Trophoblast cell (in vitro differentiated cells and primary cell): ENCODE measurements at places on chromosomes 5 and 9.

GRCh38 chr5:118604106-118604505 lies 384.2 kb downstream of the DTWD2 start:
- no peak overlapping the region for H3K27ac ChIP-seq
- H3K27me3 ChIP-seq: no peaks in the 10 kb centered on the region
- H3K36me3 ChIP-seq: no peaks in the 10 kb centered on the region
- H3K4me1 ChIP-seq: no peaks in the 10 kb centered on the region

DNA sequence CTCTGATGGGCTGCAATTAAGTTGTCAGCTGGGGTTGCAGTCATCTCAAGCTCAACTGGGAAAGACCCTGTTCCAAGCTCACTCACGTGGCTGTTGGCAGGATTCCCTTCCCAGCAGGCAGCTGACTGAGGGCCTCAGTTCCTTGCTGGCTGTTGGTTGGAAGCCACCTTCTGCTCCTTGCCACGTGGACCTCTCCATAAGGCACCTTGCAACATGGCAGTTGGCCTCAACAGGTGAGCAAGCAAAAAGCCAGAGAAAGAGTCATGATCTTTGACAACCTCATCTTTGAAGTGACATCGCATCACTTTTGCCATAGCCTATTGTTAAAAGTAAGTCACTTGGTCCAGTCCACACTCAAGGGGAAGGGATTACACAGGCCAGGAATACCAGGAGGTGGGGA lies 17.8 kb upstream of the PRELID2 start:
- peaks cover 6% of the 10 kb centered on the region for H3K4me1 ChIP-seq
- DNase-seq: no peak
- H3K27me3 ChIP-seq: no peaks in the 10 kb centered on the region
- no peaks in the 10 kb centered on the region for H3K36me3 ChIP-seq
- no peak overlapping the region for H3K27ac ChIP-seq
- H3K4me3 ChIP-seq: no peak overlapping the region

- no peak overlapping the region for H3K27ac ChIP-seq
- H3K27me3 ChIP-seq: no peaks in the 10 kb centered on the region
- no peaks in the 10 kb centered on the region for H3K4me1 ChIP-seq
- H3K36me3 ChIP-seq: no peaks in the 10 kb centered on the region
Measured at GRCh38 chr5:104573949-104574709, 1011.5 kb upstream of the NUDT12 start.

DNA sequence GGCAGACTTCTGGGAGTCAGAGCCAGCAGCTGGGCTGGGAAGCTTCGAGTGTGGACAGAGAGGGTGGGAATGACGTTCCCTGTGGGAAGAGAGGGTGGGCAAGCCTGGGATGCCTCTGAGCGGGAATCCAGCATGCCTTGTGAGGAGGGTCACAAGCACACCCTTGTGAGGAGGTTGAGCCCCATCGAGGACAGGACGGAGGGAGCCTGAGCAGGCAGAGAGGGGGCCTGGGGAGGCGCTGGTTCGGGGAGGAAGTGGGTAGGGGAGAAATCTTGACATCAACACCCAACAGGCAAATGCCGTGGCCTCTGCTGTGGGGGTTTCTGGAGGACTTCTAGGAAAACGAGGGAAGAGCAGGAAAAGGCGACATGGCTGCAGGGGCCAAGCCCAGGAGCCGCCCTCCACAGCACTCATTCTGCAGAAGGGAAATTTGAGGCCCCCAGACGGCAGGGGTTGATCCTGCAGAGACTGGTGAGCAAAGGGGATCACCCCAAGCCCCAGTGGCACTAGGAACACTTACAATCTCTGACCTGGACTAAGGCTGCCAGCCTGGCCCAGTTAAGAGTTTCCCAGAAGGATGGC lies 1.1 kb upstream of the IL13 start:
- H3K4me1 ChIP-seq: peaks cover 12% of the 10 kb centered on the region
- peaks cover 19% of the 10 kb centered on the region for H3K27me3 ChIP-seq
- H3K36me3 ChIP-seq: no peaks in the 10 kb centered on the region
- H3K27ac ChIP-seq: no peak overlapping the region

DNA sequence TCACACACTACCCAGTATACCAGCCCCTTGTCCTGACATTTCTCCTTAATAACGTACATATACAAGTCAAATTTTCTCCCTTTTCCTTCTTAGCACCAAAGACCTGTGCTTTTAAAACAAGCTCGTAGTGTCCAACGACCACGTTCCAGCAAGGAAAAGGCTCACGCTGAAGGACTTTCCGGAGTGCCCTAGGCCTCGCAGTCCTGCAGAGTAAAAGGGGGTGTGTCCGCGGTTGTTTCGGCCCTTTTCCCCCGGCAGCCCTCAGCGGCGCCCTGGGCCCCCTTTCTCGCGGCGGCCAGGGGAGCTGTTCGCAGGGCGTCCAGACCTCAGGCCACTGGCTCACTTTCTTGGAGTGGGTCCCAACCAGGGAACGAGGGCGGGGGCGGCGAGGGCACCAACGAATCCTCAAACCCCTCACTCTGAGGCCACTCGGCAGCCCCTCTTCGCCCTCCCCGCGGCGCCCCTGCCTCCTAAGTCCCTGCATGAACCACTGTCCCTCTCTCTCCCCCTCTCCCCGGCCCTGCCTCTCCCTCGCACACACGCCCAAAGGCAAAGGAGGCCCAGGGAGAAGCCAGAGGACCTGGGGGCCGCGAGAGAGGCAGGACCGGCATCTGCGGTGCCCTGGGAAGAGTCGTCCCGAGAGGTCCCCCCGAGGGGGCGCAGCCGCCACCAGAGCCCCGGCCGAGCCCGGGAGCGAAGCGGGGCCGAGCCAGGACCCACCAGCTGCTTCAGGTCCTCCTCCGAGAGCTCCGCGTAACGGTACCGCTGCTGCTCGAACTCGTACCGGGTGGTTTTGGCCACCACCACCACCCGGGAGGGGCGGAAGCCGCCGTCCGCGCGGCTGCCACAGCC lies 720 bp downstream of the NADK2 start:
- no peaks in the 10 kb centered on the region for H3K36me3 ChIP-seq
- no peaks in the 10 kb centered on the region for H3K27me3 ChIP-seq
- H3K4me1 ChIP-seq: peaks cover 11% of the 10 kb centered on the region
- DNase-seq: peak; percentile 33
- peak overlapping the region; percentile 81 for H3K27ac ChIP-seq

DNA sequence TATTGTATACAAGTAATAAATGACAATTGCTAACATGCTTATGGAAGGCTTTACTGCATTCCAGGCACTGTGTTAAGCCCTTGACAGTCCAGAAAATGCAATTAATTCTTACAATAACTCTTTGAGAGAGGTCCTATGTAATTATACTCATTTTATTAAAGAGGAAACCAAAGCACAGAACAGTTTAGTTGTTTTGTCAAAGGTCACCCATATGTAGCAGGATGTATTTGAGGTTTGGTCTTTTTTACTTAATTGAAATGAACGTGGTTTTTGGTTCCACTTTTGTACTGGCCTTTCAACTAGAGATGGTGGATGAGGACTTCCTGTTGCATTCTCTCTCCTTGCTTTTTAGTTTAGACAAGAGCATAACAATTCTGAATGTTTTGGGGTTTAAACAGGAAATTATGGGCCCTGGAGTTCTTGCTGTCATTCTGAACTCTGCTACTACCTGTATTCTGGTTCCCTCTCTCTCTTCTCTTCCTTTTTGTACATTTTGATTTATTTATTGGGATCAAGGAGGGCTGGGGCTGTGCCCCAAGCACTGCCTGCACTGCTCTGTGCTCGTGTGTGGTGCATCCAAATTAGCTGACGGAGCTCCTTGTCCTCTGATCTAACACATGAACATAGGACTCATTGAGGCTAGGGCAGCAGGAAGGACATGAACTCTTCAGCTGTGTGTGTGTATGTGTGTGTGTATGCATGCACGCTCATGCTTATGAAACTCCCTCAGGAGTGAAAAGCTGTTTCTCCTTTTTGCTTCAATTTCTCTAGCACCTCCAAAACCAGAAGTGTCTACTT lies 47.4 kb downstream of the SLC28A3 start:
- no peak overlapping the region for H3K4me3 ChIP-seq
- H3K4me1 ChIP-seq: no peaks in the 10 kb centered on the region
- peak; percentile 2 for DNase-seq
- no peak overlapping the region for H3K27ac ChIP-seq

DNA sequence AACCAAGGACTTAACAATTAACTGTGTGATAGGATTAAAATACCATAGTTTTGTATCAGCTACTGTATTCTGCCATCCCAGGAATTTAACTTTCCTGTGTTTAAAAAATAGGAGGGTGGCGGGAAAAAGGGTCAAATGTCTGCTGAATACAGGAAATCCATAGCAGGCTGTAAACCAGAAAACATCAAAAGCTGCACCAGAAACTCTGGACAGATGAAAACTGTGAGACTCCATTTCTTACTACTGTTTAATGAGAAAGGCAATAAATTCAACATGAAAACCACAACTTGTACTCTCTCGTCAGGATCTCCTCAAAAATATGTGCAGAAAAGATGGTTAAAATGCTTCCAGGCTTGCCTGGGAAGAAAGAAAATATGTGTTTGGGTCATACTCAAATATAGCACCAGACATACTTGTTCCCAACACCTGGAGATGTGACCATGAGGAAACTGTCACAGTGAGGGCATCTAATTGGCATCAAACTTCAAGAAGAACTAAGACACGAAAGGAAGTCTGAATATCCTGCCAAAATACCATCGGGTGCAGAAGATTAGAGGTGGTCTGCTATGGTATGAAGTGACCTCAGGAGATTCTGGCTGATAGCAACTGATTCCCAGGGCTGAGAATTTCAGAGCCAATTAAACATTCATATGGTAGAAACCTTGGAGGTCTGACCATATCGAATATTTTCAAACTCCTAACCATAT lies 164.7 kb upstream of the TARS1 start:
- H3K4me3 ChIP-seq: no peak overlapping the region
- H3K36me3 ChIP-seq: no peaks in the 10 kb centered on the region
- no peaks in the 10 kb centered on the region for H3K27me3 ChIP-seq
- no peak overlapping the region for H3K27ac ChIP-seq
- no peaks in the 10 kb centered on the region for H3K4me1 ChIP-seq

GRCh38 chr9:105968811-105969466 lies 274.6 kb downstream of the TMEM38B start:
- H3K4me1 ChIP-seq: no peaks in the 10 kb centered on the region
- no peaks in the 10 kb centered on the region for H3K27me3 ChIP-seq
- no peaks in the 10 kb centered on the region for H3K36me3 ChIP-seq
- no peak overlapping the region for H3K27ac ChIP-seq
- no peak overlapping the region for H3K4me3 ChIP-seq

- no peaks in the 10 kb centered on the region for H3K27me3 ChIP-seq
- peaks cover 3% of the 10 kb centered on the region for H3K4me1 ChIP-seq
- H3K27ac ChIP-seq: no peak overlapping the region
- no peaks in the 10 kb centered on the region for H3K36me3 ChIP-seq
- DNase-seq: no peak
Measured at GRCh38 chr5:135254183-135254582, 144.8 kb downstream of the MACROH2A1 start.

DNA sequence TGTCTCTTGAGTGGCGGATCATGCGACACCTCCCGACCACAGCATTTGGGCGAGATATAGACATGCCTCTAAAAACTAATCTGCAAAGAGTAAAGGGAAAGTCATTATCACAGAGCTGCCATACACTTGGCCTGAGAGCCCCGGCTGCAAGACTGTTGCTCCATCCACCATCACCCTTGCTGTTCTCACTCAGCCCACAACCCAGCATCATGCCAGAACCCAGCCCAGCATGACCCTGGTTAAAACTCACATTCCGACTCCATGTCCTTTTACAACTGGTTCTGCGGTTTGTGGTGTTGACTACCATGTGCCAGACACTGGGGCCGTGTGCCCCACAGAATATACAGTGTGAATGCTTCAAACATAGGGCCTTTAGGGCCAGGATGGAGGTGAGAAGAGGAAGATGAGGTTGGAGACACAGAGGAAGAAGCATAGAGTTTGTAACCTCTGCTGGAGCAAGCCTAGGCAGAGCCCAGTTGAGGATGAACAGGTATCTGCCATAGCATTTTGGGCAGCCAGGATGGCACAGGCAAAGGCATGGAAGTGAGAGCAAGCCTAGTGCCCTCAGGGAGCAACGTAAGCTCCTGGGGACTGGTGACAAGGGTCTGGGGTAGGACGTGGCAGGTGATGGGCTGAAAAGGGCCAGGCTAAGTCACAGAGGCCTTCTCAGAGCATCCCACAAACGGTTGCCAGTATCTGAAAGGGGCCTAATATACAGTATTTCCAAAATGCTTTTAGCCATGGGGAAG lies 37.5 kb upstream of the SMU1 start:
- no peak overlapping the region for H3K27ac ChIP-seq
- H3K4me3 ChIP-seq: no peak overlapping the region
- no peaks in the 10 kb centered on the region for H3K27me3 ChIP-seq
- no peak for DNase-seq

DNA sequence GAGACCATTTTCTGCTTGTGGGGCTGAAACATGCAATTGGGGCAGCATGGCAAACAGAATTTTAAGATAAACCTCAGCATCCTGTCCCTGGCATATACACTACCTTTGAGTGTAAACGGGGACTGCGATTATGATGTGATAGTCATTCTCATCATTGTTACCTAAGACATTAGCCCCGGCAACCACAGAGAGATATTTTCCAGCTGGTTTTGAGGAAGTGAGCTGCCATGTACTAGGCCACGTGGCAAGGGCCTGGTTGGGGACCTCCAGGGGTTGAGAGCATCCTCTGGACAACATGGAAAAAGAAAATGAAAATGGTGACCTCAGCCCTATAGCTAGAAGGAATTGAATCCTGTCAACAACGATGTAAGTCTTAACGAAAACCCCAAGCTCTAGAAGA lies 623.6 kb upstream of the CDH18 start:
- peak overlapping the region; percentile 59 for H3K4me3 ChIP-seq
- no peaks in the 10 kb centered on the region for H3K27me3 ChIP-seq
- no peak overlapping the region for H3K27ac ChIP-seq
- no peaks in the 10 kb centered on the region for H3K4me1 ChIP-seq
- no peaks in the 10 kb centered on the region for H3K36me3 ChIP-seq

- no peak overlapping the region for H3K4me3 ChIP-seq
- no peaks in the 10 kb centered on the region for H3K36me3 ChIP-seq
- DNase-seq: peak; percentile 73
- H3K27ac ChIP-seq: no peak overlapping the region
- H3K4me1 ChIP-seq: no peaks in the 10 kb centered on the region
Measured at GRCh38 chr9:71656496-71656895, 111.8 kb downstream of the CEMIP2 start.

GRCh38 chr5:135942202-135942771 lies 12.5 kb downstream of the LECT2 start:
- no peaks in the 10 kb centered on the region for H3K4me1 ChIP-seq
- peaks cover 3% of the 10 kb centered on the region for H3K36me3 ChIP-seq
- no peak overlapping the region for H3K4me3 ChIP-seq
- H3K27me3 ChIP-seq: no peaks in the 10 kb centered on the region
- no peak overlapping the region for H3K27ac ChIP-seq

- no peaks in the 10 kb centered on the region for H3K36me3 ChIP-seq
- no peak overlapping the region for H3K27ac ChIP-seq
- no peak for DNase-seq
- no peaks in the 10 kb centered on the region for H3K4me1 ChIP-seq
- no peak overlapping the region for H3K4me3 ChIP-seq
Measured at GRCh38 chr5:29930316-29930715, 1263.2 kb upstream of the CDH6 start.
